HT-29 (cell line): ENCODE measurements at places on chromosomes 2 and 18.

GRCh38 chr18:63302220-63302619 is 17.3 kb downstream of the BCL2 start:
- no peak for DNase-seq

GRCh38 chr2:53768242-53768542 is 588 bp downstream of the CHAC2 start:
- DNase-seq = no peak

GRCh38 chr2:8620611-8621382 is 61.1 kb upstream of the ID2 start:
- DNase-seq = no peak

DNA sequence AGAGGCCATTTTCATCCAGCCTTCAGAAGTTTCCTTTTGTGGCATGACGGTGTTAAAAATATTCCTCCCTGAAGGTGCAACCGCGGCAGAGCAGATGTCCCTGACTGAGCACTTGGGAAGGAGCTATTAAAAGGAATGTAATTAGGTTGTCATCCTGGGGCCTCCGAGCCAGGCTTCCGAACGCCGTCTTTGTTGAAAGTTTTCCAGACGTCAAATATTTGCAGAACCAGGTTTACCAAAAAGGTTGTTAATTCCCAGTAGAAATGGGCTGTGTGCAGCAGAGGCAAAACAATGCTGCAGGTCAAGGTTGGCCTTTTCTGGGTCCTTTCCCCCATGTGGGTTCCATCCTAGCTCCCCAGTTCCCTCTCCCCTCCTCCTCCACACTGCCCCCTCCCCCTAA is 110.0 kb upstream of the STPG4 start:
- no peak for DNase-seq

DNA sequence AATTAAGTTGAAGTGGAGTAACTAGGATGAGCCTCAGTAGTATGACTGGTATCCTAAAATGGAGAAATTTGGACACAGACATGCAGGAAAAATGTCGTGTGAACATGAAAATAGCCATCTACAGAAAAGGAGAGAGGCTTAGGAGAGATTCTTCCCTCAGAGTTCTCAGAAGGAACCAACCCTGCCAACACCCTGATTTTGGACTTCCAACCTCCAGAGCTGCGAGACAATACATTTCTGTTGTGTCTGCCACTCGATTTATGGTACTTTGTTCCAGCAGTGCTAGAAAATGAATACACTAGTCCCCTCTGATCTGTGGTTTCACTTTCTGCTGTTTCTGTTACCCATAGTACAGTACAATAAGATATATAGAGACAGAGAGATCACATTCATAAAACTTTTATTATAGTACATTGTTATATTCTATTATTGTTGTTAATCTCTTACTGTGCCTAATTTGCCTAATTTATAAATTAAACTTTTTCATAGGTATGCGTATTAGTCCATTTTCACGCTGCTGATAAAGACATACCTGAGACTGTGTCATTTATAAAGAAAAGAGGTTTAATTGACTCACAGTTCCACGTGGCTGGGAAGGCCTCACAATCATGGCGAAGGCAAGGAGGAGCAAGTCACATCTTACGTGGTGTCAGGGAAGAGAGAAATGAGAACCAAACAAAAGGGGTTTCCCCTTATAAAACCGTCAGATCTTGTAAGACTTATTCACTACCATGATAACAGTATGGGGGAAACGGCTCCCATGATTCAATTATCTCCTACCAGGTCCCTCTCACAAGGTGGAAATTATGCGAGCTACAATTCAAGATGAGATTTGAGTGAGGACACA is 41.3 kb downstream of the PLEKHA3 start:
- DNase-seq = no peak

DNA sequence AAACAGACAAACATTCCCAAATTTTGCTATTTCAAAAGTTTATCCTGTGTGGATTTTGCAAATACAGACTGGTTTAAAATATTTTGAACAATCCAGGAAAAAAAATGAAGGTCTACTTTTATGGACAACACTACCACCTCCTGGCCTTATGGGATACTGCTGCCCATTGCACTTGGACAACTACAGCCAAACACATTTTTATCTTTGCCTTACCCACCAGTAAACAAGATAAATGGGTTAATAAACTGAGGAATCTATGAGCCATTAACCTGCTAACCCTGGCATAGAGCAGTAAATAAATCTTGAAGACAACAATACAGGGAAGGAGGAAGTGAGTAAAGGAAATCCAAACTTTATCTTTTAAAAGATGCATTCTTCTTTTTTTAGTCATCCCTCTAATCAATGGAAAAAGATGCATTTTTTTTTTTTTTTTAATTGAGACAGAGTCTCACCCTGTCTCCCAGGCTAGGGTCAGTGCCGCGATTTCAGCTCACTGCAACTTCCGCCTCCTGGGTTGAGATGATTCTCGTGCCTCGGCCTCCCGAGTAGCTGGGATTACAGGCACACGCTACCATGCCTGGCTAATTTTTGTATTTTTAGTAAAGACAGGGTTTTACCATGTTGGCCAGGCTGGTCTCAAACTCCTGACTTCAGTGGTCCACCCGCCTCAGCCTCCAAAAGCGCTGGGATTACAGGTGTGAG is 2.1 kb upstream of the SPIRE1 start:
- DNase-seq = peak; percentile 84

GRCh38 chr18:23689031-23689615 is at the start of gene LAMA3:
Gene LAMA3, plus strand, starts transcription at chr18:23689453. Its CDS starts 231 bp downstream, at chr18:23689684.
- DNase-seq = peak; percentile 61

GRCh38 chr18:11500153-11501122 is 109.0 kb upstream of the SLC35G4 start:
- DNase-seq = peak; percentile 78

- DNase-seq = no peak
Observed at GRCh38 chr2:181146171-181146570, 165.8 kb downstream of the UBE2E3 start.

- no peak for DNase-seq
Observed at GRCh38 chr18:52936931-52937330, 596.9 kb downstream of the DCC start.

GRCh38 chr2:217313386-217313785 is 453.5 kb upstream of the TNP1 start:
- no peak for DNase-seq

DNA sequence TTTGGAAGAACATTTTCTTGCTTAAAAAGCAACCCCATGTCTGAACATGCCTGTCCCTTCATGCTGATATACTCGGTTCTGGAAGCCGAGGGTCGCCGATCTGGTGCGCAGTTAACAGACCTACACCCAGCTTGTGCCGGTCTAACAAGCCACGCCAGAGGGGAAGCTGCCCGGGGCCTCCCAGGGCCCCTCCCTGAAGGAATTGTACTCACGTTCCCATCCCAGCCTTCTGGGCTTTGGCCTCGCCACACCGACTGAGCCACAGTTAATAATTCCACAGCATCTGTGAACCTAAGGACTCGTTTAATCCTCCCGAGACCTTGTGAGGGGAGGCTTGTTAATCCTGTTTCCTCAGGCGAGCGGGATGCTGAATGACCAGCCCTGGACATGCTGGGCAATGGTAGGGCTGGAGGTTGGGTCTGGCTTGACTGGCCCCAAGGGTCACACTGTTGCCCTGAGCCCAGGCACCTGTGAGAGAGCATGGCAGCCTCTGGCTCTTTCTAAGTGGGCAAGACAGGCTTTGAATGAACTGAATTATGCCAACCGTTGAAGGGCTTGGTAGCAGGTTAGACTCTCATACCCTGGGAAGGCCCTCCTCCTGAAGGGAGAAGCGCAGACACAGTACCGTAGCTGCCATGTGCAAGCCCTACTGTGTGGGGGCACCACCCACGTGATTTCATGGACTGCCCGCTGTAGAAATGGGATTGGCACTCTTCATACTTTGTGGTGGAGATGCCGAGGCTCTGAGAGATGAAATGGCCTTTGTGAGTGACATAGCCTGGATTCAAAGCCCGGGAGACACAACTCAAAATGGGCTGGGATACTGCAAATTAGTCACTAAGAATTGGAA is 27.9 kb upstream of the ODC1 start:
- no peak for DNase-seq

DNA sequence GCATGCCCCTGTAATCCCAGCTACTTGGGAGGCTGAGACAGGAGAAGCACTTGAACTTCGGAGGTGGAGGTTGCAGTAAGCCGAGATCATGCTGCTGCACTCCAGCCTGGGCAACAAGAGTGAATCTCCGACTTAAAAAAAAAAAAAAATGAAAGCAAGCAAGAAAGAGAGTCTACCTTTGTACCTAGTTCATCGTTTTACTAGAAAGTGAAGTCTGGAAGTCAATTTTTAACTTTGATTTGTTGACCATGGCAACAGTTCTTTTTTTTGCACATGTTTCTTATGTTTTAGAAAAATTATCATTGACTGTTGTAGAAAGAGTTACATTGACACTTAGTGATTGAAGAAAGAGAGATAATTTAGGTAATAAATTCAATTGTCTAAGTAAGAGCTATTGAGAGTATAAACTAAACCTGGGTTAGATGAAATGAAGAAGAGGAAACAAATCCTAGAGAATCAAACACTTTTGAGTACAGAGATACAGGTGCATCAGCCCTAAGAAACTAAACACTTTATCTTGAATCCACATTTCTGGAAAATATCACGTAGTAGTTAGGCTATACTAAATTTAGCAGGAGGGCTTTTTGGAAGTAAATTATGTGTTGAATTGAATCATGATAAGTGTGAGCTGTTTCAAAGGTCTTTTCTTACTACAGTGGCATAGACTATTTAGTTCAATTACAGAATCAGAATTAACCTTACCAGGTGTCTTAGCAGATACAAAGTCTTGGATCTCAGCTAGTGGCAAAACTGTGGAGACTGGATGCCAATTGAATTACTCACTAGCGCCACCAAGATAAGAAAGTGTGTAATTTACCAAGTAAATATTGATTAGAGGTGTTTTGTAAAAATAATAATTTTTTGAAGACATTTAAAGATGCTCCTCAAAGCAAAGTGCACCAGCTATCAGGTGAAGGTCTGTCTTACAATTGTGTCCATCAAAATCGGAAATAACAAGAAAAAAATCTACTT is 303.4 kb upstream of the NRXN1 start:
- DNase-seq = peak; percentile 19

DNA sequence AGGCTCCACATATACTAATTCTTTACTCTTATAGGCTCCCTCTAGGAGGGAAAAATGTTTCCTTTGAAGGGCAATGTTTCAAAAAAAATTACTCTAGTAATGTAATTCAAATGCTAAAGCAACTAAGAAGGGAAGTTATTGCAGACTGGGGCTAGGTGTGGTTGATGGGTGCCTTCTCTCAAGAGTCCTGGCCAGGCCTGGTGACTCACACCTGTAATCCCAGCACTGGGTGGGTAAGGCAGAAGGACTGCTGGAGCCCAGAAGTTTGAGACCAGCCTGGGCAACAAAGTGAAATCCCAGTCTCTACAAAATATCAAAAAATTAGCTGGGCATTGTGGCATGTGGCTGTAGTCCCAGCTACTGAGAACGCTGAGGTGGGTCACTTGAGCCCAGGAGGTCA is 31.2 kb upstream of the CDKL4 start:
- peak; percentile 27 for DNase-seq

GRCh38 chr18:64201781-64202180 is 52.9 kb upstream of the LINC00305 start:
- no peak for DNase-seq

- DNase-seq = no peak
Observed at GRCh38 chr18:6476190-6476589, 61.5 kb upstream of the L3MBTL4 start.

GRCh38 chr2:8421658-8422449 is 260.0 kb upstream of the ID2 start:
- no peak for DNase-seq

DNA sequence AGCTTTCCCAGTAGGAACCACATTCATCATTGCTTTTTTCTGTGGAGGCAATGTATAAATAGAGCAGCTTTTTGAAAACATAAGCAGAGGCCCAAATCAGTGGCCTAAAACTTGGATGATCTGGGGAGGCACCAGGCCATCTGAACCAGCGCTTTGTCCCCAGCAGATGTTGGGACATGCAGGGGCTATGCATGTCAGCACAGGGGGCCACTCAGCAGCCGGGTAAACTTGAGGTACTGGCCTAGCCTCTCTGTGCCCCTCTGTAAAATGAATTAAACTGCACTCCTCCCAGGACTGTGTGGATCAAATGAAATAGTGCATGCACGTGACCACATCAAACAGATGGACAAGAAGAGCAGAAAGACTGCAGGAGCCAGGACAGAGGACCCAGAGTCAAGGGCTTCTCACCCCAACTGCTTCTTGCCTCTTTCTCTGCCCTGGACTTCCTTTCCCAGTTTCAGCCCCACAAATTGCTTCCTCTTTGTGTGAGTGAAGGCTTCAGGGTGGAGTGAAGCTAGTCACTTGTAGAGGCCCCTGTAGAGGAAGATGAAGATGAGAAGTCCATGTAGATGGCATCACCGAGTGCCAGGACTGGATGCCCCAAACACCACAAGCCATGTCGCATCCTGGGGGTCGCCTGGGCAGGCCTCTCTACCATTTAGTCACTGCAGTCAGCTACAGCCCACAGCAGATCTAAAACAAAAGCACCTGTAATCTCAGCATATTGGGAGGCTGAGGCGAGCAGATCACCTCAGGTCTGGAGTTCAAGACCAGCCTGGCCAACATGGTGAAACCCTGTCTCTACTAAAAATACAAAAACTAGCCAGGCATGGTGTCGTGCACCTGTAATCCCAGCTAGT is 53.2 kb downstream of the IMPA2 start:
- no peak for DNase-seq

GRCh38 chr2:176833671-176834070 is 378.9 kb upstream of the HNRNPA3 start:
- DNase-seq = no peak

GRCh38 chr2:168155046-168155445 is 92.3 kb downstream of the STK39 start:
- no peak for DNase-seq

DNA sequence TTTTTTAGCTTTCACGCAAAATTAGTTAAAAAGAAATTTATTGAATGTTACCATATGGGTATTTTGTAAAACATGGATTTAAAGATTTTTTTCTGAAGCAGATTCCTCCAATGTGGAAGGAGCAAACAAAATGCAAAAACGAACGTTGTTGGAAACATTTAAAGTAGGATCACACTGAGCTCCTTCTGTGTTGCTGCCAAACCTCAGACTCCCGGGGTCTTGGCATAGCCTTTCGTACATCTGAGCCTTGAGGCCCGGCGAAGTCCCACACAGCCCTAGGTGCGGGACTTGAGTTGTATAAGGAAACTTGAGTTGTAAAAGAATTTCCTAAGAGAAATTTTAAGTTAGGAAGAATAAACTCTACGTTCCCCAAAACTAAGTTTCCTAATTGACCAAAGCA is 52.0 kb upstream of the CD226 start:
- no peak for DNase-seq

DNA sequence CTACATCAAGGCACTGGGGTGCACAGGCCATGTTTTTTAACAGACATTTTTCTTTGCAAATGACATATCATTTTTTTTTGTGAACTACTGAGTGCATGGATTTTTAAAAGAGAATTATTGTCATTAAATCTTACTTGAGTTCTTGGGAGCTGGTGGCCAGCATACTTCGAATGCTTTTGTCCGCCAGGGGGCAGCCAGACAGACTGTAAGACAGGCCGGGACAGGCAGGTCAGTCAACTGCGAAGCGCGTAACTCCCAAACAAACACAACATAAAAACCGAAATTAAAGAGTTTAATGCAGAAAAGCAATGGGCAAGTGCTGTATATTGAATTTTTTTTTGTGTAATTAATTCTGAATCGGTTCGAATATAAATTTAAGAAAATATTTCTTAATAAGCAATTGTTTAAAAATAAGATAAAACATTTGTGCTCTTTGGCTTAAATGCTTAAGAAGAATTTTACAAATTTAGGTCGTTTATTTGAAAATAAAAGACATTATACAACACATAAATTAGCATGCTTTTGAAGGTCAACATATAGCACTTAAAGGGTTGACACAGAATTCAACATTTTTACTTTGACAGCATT is 142.2 kb upstream of the PXDN start:
- DNase-seq = peak; percentile 77
